ENCODE measurements at places on chromosomes 12 and 14.

GRCh38 chr14:92217936-92218335 is 96.2 kb downstream of the CPSF2 start:
- no peak for DNase-seq

- DNase-seq: peak; percentile 57
Observed at GRCh38 chr14:68662392-68662791, 130.5 kb downstream of the ZFP36L1 start.

- DNase-seq: no peak
Observed at GRCh38 chr14:66514213-66514612, 6.3 kb downstream of the GPHN start.

GRCh38 chr14:68088451-68088854 is 268.9 kb downstream of the RAD51B start:
- peak; percentile 80 for DNase-seq

DNA sequence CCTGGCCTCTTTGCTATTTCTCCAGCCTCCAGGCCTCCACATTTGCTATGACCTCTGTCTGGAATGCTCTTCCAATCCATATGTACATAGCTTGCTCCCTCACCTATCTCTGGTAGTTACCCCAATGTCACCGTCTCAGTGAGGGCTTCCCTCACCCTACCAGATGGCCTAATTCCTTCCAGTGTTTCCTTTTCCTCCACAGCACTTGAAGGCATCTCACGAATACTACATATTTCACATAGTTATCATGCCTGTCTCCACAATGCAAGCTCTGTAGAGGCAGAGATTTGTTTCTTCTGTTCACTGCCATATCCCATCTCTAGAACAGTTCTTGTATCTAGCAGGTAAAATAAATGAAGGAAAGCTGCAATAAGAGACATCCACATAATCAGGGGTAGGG is 21.3 kb upstream of the HSP90B1 start:
- no peak for DNase-seq
